ENCODE measurements at places on chromosomes 16 and 17.

DNA sequence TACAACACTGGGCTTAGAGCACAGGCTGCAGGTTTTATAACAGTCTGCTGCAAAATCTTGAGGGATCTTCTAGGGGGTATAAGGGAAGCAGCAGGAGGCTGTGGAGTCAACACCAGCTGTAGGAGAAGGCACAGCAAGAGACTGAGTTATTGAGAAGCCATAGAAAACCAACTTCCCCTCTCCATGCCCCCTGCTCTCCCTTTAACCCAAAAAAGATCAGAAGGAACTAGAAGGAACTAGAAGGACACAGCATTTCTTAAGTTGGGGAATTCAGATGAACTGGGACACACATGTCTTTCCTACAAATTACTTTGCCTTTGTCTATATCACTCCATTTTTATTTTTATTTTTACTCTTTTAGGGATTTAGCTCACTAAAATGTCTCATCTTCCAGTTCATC, 6.2 kb upstream of the CCL18 start:
- DNase-seq: no peak

DNA sequence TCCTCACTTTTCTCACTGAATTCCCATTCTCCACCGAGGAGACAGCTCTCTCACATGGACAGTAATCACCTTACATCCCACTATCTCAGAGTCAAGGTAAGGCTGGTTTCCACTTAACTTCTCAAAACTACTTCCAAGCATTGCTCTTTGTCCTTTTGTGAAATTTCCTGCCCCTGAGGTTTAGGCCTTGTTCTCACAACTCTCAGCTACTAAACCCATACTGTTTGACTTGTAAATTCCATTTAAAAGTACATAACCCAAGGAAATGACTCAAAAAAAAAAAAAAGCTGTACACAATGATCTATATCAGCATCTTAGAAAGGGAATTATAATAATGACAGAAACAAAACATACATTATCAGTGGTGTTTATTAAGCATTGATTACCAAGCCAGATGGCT, 8.8 kb downstream of the CDC27 start:
- no peak for DNase-seq

DNA sequence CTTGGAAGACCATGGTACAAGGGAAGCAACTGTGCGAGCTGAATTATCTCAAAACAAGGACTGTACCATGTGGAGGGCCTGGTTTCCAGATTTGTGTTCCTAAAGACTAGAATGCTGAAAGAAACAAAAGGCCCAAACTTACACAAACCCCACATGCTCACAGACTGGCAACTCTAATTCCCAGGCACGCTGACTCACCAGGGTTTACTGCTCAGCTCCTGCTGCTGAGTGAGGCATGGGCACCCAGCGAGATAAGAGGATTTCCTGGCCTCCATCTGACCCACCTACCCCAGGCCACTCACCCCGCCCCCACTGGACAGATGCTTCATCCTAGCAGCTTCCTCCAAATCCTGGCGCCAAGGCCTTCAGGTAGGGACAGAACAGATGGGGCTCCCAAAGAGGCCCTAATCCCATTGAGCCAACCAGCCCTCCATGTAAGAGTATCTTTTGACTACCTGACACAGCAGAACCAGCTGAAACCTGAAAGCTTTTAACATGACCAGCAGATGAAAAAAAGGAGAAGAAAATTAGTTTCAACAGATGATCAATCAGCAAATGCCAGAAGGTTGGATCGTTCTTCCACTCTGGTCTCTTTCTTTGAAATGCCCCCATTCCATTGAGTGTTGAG, 33.9 kb downstream of the DCUN1D3 start:
- DNase-seq: peak; percentile 93

GRCh38 chr16:28859326-28859725, 4.3 kb upstream of the SH2B1 start:
- no peak for DNase-seq

GRCh38 chr17:72345536-72345935, 224.7 kb downstream of the SOX9 start:
- DNase-seq: no peak

- no peak for DNase-seq
Observed at GRCh38 chr16:4933871-4934395, 3.0 kb downstream of the PPL start.

DNA sequence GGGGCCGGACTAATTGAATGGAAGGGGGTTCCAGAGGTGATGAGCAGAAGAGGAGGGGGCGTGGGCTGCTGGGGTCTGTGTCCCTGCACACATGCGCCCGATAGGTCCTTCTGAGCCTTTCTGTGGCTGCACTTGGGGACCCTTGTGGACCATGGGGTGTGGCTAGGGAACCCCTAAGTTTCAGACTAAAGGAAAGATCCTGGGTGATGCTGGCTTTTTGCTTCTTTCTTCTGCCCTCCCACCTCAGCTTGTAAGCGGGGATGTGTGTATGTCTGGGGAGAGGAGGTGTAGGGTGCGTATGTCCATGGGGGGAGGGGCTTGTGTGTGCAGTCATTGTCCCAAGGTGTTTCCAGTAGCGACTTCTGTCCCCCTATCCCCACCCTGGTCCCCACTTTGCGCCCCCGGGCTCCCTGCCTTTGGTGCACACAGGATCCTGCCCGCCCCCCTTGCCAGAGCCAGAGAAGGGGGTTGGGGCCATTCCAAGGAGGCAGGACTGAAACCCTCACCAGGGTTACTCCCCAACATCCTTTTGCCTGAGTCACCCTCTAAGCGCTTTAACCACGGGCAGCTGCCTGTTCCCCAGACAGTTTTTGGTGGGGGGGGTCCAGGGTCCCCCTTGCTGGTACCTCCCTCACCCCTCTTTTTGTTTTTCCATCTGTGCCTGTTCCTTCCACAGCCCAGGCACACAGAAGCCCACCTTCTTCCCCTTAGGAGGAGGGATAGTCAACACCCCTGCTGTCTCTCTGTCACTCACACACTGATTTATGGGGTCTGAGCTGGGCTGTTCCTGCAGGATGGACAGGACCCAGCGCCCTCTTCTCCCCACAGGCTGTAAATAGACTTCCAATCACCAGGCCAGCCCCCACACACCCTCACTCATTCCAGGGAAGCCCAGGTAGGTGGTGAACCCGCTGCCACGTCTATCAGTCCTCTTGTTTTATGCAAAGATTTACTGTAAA, 83.2 kb downstream of the ARHGAP23 start:
- DNase-seq: peak; percentile 37

- DNase-seq: no peak
Observed at GRCh38 chr16:80719573-80719972, 84.8 kb downstream of the CDYL2 start.

All from fibroblast of villous mesenchyme (primary cell).